HT1080 (cell line): ENCODE measurements at places on chromosomes 7 and 10. TPM values are rescaled to one million over a fixed set of nuclear protein-coding genes. Genes with fewer than 3 reads are reported as not detected.

The PDE1C gene
- total RNA-seq: 0.53 and 1.3 TPM in 2 replicates

- DNase-seq: no peak
Measured at GRCh38 chr7:30970594-30971094, 6.9 kb downstream of the GHRHR start.

DNA sequence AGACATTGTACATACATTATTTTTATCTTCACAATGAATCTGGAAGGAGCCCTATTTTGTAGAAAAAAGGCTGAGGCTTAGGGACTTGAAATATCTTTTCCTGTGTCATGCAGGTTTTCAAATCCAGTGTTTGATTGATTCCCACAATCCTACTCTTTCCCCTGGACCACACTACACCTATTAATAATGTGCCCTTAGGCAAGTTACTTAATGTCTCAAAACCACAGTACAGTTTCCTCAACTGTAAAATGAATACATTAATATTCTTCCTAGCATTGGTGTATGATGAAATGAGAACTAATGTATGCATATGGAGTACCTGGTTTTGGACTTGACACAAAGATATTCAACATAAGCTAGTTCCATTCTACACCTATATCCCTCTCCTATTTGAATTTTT lies 313.3 kb upstream of the SP8 start:
- DNase-seq: no peak

The AUTS2 gene
- total RNA-seq: 2.8 and 4.6 TPM in 2 replicates

The CDNF gene
- 0.10 and 0.77 TPM in 2 replicates for total RNA-seq

DNA sequence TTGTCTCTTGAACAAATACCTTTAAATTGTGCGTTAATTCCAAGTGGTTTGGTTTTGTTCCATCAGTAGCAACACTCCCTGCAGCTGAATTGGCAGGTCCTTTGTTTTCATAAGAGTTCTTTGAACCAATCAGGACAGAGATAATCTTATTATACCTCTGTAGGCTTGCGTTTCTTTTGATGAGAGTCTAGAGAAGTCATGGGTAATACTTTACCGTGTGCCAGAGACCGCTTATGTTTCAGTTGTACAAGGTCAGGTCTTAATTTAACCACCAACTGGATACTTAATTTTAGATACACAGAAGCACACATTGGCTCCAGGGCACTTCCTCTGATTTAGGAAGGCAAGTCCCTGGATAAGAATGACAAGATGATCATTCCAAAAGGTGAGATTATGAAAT lies at the start of gene ASB15:
Gene ASB15 (plus strand): TSS at position 292 of the 400 bp plus-strand sequence. CDS start 12,682 bp downstream, outside the sequence.
- no peak for DNase-seq

The GTF2IRD1 gene
- total RNA-seq: 10.5 and 14.0 TPM in 2 replicates

GRCh38 chr7:516216-516605 lies 3.4 kb downstream of the PDGFA start:
- no peak for DNase-seq

The NXPH1 gene
- not detected in 2 replicates for total RNA-seq

DNA sequence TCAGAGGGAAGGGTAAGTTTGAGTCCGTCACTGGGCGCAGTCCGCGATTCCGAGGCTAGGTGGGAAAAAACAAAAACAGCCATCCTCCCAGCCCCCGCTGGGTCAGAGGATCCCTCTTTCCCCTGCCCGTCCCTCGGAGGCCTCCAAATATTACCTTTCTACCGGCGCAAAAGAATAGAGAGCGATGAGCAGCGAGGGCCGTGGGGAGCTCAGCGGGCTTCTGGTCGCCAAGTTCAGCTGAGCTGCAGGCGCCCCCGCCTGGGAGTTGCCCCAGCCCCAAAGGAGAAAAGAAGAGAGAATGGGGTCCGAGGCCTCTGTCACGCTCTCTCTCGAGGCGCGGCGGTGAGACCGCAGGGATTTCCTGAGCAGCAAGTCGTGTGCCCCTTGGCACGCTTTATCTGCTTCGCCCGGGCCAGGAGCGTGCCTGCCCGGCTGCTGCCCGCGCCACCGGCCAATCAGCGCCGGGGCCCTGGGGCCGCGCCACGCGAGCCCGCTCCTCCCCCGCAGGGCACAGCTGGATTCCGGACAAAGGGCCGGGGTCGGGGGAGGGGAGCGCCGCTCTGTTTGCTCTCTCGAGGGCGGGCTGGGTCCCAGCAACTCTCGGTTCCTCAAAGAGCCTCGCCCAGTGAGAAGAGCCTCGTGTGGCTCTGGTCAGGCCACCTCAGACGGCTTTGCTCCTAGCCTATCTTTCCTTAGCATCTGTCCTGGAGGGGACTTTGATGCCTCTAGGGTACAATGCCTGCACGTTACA lies at the start of gene NEUROG3:
Gene NEUROG3 (minus strand): TSS at position 367 of the 751 bp plus-strand sequence. CDS start 379 bp downstream, outside the sequence.
- DNase-seq: no peak

The GIMAP7 gene
- total RNA-seq: not detected in 2 replicates

DNA sequence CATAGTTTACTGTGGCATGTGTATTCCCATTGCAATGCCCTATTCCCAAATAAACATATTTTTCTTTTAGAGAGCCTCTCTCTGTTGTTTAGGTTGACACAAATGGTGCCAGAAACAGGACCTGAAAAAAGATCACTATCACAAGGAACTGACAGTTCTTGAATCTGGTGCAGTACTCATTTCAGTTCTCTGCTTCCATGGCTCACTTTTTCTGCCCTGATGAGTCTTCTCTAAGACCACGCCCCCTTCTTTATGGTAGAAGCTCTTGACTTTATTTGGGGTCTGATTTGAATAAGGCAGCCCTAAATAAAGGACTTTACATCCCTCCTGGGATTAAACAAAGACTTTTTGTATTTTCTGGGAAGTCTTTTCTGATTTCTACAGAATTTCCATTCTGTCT lies 3.5 kb upstream of the CCDC126 start:
- no peak for DNase-seq

- DNase-seq: no peak
Measured at GRCh38 chr7:101728128-101728527, 89.3 kb upstream of the CUX1 start.
